ENCODE measurements at places on chromosomes 1 and 21.
A peak's percentile ranks its signal among the peaks of the same experiment; 100 is the strongest.

GRCh38 chr1:40627987-40628902, 37.2 kb downstream of the RIMS3 start:
- peak; percentile 8 for DNase-seq

DNA sequence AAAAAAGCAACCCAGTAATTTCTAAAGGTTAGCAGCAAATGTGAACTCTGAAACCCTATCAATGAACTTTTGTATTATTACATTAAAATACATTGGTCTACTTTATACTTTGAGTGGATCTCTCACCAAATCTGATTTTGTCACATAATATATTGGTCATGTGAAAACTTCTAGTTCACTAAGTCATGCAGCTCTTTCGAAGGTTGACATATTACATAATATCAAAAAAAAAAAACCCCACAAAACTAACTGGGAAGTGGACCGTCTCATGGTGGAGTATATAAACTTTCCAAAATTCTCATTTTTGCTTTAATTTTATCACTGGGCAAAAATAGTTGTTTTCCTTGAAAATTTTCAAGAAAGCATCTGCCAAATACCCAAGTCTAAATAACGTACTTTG, 50.4 kb downstream of the GATAD2B start:
- no peak for DNase-seq

DNA sequence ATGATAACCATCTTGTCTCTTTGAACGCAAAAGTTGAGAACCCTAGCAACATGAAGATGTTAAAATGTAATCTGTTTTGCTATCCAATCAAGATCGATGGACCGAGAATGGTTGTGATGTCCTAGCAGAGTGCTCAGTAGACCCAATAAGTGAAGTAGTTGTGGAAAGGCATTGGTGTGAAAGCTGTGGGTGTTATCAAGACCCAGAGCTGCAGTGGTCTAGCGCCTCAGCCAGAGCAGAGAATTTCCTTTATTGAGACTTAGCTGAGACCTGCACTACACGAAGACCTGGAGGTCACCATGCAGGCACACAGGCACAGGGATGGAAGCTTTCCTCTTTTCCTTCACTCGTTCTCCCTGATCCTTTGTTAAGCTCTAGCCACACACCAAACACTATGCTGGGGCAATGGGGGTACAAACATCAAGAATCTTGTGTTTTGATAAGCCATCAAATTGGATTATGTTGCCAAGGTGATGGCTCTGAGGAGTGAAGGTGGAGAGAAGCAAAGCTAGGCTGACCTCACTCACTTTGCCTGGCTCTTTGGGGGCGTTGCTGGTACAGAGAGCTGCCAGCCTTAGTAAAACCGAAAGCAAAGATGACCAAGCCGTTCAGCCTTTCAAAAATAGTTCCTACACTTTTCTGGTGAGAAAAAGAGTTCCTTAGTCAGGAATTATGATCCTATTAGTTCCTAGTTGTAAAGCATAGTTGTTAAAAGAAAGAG, 24.1 kb downstream of the METTL13 start:
- DNase-seq: no peak

GRCh38 chr1:26353210-26353859, 595 bp downstream of the CRYBG2 start:
- DNase-seq: no peak

DNA sequence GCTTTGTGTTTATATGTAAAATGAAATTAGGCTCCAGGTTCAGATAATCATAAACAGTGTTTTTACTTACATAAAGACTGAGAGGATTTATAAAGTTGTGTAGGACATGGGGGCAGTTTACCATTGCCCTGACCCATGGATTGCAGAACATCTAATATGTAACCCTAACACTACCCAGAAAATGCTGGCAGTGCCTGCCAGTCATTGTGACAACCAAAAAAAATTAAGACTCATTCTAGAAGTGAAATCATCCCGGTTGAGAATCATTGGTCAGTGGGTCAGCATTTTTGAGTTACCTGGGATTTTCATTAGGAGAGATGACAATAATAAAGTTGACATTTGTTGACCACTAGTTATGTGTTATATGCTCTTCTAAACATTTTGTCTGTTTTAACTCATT, 31.2 kb upstream of the THEM4 start:
- no peak for DNase-seq

DNA sequence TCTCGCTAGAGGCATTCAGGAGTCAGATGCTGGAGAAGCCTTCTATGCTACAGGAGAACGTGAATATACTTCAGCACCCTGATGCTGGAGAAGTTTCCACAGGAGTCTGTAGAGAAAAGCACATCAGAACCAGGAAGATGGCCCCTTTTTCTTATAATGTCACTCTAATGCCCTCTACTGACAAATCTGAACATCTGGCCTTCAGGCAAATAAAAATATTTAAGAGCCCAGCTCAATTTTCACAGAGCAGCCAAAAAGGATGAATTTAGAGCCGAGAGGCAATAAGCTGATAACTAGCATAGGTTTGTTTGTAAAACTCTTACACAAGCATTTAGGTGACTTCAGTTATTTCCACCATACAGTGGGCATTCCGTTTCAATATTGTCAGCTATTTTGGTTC, 3.8 kb upstream of the RRP15 start:
- DNase-seq: no peak

- no peak for DNase-seq
Measured at GRCh38 chr1:63984257-63984929, 210.6 kb downstream of the ROR1 start.

DNA sequence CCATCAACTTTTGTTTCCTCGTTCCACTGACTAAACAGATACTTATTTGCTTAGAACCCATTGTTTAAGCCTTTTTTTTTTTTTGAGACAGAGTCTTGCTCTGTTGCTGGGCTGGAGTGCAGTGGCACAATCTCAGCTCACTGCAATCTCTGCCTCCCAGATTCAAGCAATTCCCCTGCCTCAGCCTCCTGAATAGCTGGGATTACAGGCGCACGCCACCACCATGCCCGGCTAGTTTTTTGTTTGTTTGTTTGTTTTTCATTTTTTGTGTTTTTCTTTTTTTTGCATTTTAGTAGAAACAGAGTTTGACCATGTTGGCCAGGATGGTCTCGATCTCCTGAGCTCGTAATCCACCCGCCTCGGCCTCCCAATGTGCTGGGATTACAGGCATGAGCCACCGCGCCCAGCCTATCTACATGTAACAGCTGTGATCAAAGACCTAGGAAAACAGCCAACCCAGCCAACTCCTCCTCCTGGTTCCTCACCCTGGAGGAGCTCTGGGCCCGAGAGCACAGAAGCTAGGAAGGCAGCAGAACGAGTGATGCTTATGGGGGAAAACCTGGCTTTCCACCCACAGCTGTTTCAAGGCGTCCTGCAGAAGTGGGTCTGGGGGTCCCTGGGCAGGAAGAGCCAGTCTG, 32.9 kb downstream of the KCNN3 start:
- DNase-seq: no peak

DNA sequence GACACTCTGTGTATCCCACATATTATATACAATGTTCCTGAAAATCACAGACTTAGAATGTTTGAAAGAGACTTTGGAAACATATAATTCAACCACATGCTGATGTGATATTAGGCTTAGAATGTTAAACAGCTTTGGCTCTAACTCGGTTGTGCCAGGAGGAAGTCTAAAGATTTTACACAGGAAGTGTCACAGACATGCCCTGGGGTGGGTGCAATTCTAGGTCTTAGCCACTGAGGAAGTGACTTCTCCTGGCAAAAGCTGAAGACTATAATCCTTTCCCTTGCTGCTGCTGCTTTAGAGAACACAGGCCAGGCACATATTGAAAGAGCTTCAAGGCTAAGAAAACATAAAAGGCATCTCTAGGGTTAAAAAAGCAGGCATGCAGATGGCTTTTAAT, 51.0 kb downstream of the RPL5 start:
- peak; percentile 66 for DNase-seq

DNA sequence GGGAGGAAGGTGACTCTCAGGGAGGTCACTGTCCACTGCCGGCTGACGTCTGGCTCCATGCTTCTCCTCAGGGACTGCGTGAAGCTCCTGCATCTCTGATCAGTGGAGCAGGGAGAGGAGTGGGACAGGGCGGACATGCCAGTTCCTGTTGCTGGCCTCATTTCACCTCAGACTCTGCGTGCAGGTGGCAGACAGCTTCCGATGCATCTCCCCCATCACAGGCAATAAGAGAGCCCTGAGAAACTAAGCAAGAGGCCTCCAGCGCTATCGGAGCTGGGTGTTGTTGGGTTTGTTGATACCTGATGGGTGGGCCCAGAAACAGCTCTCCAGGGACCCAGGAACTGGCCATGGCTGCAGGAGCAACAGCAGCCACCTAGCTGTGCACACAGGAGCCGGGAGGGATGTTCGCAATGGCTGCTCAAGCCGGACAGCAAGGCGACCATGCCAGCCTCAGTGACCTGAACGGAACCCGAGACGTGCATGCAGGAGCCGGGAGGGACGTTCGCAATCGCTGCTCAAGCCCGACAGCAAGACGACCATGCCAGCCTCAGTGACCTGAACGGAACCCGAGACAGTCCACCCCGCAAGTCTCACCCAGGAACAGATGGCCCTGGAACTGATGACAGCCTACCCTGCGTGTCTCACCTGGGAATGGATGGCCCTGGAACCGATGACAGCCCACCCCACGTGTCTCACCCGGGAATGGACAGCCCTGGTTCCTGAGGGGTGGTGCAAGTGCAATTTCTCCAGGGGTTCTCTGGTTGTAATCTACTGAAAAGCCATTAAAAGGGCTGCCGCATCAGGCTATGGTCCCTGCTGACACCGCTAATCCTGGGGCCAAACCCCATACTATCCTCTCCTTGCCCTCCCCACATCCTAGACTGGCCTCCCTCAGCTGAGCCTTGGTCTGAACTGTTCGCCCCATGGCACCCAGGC, 14.2 kb upstream of the PCBP3 start:
- no peak for DNase-seq

GRCh38 chr1:107940701-107941100, 24.3 kb downstream of the VAV3 start:
- DNase-seq: no peak

- DNase-seq: no peak
Measured at GRCh38 chr1:94411237-94411636, 7.0 kb upstream of the ABCD3 start.

DNA sequence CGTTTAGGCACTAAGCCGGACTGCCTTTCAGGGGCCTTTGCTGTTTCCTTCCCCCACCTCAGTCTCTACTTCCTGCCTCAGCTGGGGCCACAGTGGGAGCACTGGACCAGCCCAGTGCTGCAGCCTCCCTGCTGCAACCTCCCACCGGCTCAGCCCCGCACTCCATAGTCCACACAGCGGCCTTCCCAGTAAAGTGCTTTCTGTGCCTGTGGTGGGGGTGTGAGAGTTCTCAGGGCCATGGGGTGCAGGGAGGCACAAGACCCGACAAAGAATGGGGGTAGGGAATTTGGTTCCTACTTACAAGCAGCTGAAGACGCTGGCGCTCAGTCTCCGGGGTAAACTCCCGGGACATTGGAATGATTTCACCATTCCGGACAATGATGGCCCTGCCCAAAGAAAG, 3.5 kb downstream of the PPM1J start:
- no peak for DNase-seq

DNA sequence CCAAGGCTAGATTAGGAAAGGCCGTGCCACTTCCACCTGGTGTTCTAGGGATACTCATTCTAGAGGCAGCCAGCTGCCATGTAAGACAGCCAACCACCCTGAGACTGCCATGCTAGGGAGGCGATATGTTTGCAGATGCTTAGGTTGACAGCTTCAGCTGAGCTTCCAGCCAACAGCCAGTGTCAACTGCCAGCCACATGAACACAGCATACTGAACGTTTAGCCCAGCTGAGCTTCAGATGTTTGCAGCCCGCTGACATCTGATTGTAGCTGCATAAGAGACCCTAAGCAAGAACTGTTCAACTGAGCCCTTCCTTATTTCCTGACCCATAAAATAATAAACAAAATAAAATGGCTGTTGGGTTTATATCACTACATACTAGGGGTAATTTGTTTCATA, 5.0 kb upstream of the KCNC4 start:
- DNase-seq: no peak

- DNase-seq: no peak
Measured at GRCh38 chr1:241022366-241022765, 334.6 kb downstream of the RGS7 start.

DNA sequence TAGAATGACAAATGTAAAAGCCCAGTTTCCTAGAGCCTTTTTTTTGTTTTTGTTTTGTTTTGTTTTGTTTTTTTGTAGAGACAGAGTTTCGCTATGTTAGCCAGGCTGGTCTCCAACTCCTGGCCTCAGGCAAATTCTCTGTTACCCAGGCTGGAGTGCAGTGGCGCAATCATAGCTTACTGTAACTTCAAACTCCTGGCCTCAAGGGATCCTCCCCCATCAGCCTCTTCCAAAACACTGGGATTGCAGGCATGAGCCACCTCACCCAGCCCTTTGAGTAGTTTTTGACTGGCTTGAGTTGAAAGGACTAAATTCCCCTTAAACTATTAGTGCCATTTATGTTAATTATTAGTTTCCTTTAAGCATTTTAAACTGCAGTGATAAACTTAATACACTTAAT, 28.8 kb upstream of the ZBTB18 start:
- no peak for DNase-seq

GRCh38 chr21:35428489-35428888, 379.4 kb upstream of the RUNX1 start:
- DNase-seq: peak; percentile 56

- DNase-seq: no peak
Measured at GRCh38 chr1:111600886-111601386, 18.7 kb upstream of the RAP1A start.

DNA sequence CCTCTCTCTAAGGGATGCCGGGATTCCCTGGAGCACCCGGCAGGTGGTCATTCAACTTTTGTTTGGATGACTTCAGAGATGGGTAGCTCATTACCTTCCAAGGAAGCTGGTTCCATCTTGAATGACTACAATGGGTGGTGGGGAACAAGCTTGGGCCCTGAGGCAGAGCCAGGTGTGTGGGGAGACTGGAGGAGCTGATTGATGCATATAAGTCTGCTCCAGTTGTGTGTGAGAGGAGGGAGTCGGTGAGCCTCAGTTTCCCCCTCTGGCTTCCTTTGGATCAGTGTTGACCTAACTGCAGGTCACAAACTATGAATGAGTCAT, 133.8 kb upstream of the ZBTB40 start:
- DNase-seq: no peak

- no peak for DNase-seq
Measured at GRCh38 chr1:16351456-16351993, 755 bp downstream of the FBXO42 start.

- no peak for DNase-seq
Measured at GRCh38 chr1:28058168-28058567, 30.2 kb downstream of the EYA3 start.

GRCh38 chr1:10765734-10766478, 30.5 kb downstream of the CASZ1 start:
- no peak for DNase-seq

GRCh38 chr1:201039876-201040275, 16.4 kb upstream of the KIF21B start:
- no peak for DNase-seq
